ENCODE measurements at places on chromosomes 11 and 22.

GRCh38 chr11:75371949-75372876 is 20.8 kb upstream of the ARRB1 start:
- DNase-seq = no peak

DNA sequence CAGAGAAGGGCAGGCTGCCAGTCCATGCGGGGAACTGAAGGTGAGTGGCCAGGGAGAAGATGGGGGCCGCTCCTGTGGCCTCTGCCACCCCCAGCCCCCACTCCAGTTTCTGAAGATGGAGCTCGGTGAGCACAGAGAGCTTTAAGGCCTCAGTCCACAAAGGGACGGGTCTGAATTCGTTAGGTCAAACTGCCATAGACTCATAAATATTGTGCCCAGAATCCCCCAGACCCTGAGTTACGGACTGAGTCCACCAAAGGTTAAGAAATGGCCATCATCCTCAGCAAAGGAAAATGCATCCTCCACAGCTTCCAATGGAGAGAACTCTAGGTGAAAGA is 344.2 kb downstream of the BUD13 start:
- DNase-seq = no peak

GRCh38 chr11:82118946-82119345 is 614.7 kb downstream of the FAM181B start:
- DNase-seq = no peak

DNA sequence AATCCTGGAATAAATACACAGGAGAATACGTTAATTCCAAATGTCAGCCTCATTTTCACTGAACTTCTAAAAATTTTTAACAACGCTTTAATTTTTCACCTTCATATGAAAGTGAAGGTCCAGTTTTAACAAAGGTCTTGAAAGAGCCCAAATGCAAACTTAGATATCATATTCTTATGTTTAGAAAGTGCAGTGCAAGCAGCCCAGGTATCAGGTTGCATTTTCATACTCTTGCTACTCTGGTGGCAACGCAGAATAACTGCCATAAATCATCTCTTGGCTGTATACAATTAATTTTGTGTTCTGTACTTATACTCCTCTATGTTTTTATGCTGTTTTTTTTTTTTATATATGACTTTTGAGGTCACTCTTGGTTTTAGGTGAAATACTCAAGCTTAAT is 496.7 kb upstream of the ARHGAP42 start:
- DNase-seq = no peak

DNA sequence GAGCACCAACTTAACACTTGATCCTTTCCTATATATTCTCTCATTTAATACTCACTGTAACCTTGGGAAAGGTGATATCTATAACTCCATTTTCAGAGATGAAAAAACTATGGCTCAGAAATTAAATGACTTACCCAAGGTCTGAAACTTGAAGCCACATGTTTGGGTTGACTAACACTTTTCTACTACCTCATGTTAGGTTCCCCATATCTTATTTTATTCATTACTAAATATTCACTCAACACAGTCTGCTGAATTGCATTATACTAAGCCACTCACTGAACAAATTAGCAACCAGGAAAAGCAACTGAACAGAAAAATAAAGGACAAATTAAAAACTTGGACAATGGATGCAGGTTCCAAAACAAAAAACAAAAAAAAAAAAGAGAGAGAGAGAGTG is 59.9 kb downstream of the FAM168A start:
- DNase-seq = no peak

DNA sequence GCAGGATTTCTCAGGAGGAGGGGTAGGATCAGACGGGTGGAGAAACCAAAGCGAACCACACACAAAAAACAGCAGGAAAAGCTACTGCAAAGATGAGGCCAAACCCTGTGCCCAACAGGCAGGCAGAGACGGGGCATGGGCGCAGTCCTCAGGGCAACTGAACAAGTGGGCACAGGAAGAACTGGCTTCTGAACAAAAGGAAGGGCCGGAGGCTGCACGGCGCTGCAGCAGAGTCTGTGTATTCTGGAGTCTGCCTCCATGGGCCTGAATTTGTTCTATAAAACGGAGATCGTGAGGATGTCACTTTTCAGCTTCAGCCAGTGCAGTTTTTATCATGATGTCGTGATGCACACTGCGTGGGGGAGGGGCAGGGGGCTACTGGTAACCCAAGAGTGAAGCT is 1026.0 kb downstream of the TBC1D22A start:
- no peak for DNase-seq

DNA sequence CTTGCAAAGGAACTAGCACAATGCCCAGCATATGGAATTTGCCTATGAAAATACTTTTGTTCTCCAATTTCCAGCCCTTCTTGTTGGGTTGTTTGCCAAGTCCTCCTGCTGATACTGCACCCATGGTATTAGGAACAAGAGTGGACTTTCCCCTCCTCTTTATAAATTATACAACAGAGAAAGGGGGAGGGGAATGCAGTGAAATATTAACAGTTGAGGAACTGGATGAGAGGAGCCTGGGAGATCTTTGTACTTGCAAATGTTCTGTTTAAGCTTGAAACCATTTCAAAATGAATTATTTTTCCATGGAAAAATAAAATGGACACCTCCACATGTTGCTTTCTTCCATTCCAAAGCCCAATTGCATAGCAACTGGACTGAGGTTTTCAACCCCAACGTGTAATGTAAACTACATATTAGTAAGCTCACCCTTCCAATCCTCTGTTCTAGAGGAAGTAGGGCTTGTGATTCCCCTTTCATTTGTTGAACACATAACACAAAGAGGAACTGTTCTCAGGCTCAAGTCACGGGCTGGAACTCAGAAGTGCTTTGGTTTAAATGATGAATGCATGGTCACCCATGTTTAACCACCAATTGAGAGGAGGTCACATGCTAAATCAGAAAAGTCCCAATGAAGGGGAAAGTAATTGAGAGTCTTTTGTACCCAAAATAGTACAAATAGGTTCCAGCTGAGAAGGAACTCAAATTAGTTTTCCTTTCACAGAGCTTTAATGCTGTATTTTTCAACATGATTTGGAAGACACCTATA is 66.2 kb upstream of the ZC3H12C start:
- no peak for DNase-seq

DNA sequence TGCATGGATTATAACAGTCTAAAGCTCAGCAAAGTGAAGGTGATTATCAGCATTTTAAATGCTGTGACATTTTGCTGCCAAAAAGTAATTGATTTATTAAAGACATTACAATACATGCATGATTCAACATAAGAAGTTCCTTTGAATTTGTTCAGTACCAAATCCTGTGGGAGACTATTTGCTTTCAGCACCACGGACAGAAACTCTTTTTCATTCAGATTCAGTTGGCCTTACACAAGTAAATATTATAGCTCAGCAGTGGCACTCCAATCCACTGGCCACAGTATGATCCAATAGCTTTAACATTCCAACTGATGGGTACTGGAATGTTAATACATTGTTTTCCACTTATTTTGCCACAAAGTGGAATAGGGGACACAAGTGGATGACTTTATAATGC is 806.7 kb downstream of the NTM start:
- DNase-seq = no peak

GRCh38 chr11:30244265-30244664 is 13.5 kb downstream of the FSHB start:
- no peak for DNase-seq

GRCh38 chr11:36147491-36147890 is 141.7 kb downstream of the COMMD9 start:
- DNase-seq = no peak

DNA sequence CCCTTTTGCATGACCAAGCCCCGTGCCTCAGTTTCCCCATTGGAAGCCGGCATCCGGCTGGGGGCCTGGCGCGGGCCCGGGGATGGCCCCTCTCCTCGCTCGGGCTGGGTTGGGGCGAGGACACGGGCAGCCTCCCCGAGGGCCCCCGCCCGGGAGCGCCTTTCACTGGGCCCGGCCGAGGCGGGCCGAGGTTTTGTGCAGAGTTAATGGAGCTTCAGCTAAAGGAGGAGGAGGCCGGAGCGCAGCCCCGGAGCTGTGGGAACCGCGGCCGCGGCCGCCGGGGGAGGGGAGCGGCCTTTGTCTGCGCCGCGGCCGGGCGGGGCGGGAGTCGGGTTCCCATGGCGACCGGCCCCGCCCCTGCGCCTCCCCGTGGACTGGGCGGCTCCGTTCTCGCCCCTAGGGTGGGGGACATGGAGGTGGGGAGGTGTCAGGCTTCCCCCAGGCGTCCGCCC is 1.4 kb upstream of the MAPK11 start:
- peak; percentile 47 for DNase-seq

- DNase-seq = no peak
These were observed 28.5 kb downstream of the IMMP1L start for GRCh38 chr11:31480930-31481329.

GRCh38 chr22:12601870-12602779 is 2925.9 kb upstream of the OR11H1 start:
- no peak for DNase-seq

- no peak for DNase-seq
These were observed 3.1 kb downstream of the ACY3 start for GRCh38 chr11:67647471-67647870.

GRCh38 chr11:67416416-67417335 is 1.2 kb downstream of the CARNS1 start:
- DNase-seq = peak; percentile 74

DNA sequence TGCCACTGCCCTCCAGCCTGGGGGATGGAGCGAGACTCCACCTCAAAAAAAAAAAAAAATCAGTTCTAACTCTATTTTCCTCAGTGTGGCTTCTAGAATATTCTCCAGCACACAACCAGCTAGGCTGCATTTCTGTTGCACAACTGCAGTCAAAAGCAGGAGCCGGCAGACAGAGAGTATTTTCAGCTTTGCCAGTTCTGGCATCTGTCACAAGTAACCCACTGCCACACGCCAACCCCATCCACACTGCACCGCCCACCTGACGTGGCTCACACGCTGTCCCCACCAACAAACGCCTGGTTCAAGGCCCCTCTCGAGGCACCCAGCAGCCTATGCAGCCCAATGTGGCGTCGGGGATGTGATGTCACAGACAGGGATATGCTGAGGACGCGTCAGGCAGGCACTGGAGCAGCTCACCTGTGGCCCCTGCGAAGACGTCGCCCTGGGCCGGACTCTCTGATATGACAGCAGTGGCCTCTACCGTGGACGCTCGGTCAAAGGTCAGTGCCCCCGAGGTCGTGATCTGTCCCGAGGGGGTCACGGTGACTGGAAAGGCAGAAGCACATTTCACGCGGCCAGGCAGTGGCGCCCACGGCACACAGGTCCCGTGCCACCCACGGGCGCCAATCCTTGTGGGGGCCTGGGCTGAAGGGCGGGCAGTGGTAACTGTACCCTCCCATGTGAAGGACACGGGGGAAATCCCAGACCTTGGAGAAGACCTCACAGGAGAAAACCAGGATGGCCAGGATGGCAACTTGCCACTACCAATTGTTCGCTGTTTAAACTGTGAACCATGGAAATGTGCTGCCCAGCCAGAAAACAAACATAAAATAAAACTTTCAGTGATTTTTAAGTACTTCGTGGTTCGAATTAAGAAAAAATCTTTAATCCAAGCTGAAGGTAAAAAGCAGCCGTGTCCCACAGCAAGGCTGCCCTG is 15.5 kb downstream of the DEAF1 start:
- no peak for DNase-seq

DNA sequence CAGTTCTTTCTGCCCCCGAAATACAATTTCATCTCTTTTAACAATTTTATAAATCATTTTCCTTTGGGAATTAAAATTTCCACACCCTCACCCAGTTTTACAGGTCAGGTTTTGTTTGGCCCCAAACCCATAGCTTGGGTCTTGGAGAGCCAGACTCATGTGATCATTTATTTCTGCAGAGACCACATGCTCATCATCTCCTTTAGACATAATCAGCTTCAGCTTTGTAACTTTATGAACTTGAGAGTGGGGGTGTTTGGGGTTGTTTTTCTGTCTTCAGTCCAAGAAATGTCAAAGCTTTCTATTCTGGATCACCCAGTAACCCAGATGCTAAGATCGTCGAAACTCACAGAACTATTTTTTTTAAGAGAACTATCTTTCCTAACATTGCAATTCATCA is 70.9 kb downstream of the DBX1 start:
- DNase-seq = no peak

- no peak for DNase-seq
These were observed 78.7 kb downstream of the ZNRF3 start for GRCh38 chr22:28962042-28962554.

- DNase-seq = no peak
These were observed 1496.5 kb downstream of the FAM181B start for GRCh38 chr11:81237139-81237538.

DNA sequence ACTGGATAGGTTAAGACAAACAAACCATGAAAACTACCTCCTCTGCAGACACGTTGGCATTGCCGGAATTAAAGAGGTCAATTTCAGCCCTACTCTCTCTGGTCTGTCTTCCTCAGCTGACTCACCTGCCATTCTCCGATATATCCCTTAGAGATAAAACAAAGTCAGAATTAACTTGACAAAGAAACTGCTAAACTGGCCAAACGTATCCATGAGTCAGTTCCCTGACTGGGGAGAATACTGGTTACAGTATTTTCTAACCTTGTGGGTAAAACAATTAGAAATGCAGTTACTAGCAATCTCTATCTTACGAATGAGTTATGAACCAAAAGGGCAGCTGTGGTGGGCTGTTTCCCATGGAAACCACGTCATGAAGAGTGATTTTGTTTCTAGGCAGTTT is 96.2 kb downstream of the RDX start:
- no peak for DNase-seq

GRCh38 chr11:108597736-108598355 is 4.3 kb upstream of the EXPH5 start:
- no peak for DNase-seq

- no peak for DNase-seq
These were observed 514.2 kb downstream of the NTM start for GRCh38 chr11:131884461-131885073.

DNA sequence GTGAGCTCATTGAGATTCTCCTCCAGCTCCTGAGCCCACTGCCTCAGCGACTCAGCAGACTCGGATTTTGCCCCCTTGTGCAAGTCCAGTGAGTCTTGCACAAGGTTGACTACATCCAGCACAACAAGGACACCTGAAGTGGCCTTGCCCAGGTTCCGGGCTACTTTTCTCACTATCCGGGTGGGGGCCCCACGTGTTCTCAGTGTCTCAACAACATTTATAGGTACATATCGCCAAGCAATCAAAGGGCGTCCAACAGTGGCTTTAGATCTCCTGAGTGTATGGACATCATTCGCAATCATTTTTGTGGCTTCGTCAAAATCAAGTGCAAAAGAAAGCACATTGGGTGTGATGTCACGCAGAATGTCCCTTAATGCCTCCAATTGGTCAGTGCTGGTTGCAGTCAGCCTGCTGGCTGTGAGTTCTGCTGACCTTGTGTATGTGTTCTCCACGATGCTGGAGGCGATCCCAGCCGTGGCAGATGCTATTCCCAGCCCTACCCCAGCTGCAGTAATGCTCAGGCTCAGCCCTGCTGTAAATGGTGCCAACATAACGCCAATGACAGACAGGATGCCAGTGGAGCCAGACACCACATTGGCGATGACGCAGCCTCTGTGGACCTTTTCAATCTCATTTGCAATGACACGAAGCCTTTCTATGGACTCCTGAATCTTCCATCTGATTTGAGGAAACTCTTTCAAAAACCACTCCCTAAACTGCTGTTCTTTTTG is 10.3 kb downstream of the APOL4 start:
- no peak for DNase-seq

DNA sequence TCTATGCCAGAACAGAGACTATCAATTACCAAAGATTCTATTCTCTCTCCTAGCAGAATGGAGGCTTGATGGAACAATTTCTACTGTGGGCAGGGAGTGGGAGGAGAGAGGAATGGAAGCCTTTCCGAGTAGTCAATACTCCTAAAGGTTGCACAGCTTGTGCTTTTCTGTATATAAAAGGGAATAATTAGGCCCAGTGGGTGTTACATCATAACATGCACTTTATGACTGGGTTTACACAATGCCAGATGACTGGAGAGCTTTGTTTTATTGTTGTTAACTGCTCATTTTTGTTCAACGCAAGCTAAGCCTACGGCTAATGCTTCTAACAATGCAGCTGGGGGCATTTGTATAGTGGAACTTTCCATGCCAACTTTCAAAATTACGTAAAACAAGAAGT is 2237.9 kb upstream of the RAG2 start:
- DNase-seq = no peak

Measured in activated T-cell treated with anti-CD3 and anti-CD28 coated beads for 1 hour (primary cell).